ENCODE measurements at places on chromosomes 7 and 10.

DNA sequence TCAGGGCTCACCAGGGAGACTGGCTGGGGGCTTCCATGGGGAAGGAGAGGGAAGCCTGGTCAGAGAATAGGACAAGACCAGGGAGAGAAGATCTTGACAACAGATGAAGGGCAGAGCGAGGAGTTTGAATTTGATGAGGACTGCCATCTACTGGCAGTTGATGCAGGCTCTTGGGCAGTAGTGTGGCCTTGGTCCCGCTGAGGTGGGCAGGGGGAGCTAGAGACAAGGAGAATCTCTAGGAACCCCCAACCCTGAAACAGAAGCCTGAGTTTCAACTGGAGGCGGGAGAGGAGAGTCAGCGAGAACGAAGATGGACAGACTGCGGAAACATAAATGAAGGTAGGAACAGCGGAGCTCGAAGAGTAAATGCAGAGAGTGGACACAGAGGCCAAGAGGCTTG lies 81.0 kb downstream of the PPP1R3C start:
- DNase-seq = no peak

GRCh38 chr7:73478549-73478948 lies 43.5 kb downstream of the BAZ1B start:
- no peak for DNase-seq

GRCh38 chr7:115009736-115010440 lies 88.0 kb downstream of the MDFIC start:
- DNase-seq = no peak

GRCh38 chr7:45459476-45459875 lies 114.7 kb upstream of the ADCY1 start:
- no peak for DNase-seq

GRCh38 chr10:16891375-16892313 lies 74.4 kb upstream of the RSU1 start:
- DNase-seq = no peak

- DNase-seq = peak; percentile 47
Observed at GRCh38 chr7:26090927-26091519, 61.0 kb upstream of the NFE2L3 start.

DNA sequence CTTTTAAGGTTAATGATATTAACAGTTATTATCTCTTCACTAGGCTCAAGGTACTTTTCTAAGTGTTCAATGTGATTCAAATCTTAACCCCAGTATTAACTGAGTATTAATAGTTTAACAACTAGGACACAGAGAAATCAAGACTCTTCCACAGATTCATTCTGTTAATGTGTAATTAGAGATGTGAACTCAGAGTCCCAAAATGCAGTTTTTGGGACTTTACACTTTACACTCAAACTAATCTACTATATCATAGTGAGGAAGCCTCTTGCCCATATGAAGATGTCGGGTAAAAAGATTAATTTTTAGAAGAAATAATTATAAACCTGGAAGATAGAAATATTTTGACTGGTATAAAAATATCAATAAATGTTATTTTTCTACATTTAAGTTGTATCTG lies 644.5 kb upstream of the LRRTM3 start:
- DNase-seq = no peak

DNA sequence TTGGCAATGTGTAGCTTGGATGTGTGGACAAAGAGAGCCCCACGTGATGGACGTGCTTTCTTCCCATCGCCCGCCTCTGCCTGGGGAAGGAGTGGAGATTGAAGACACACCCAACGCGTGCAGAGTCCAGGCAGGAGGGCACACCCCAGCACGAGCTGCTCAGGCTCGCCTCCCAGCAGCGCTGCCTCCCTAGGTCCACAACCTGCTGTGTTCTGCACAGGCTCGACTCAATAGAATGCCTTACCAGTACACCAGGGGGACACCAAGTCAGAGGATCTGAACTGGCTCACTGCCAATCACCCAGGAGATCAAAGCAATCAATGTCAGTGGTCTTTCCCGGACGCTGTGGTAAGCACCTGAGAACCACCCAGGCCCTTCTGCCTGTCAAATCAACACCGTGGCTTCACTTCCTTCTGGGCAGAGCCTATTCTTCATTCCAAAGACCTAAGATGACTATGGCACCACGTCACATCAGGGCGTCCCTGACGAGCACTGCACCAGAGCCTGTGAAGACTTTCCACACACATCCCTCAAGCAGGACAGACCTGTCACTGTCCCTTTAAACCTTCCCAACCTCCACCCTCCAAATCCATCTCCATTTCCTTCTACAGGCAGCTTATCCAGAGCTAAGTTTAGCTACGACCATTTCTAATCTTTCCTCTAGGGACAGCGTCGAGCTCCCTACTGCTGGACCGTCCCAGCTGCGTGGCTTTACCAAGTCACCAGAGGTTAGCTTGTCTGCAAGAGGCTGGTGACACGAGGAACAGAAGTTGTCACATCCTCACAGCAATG lies 72.3 kb downstream of the AMZ1 start:
- peak; percentile 67 for DNase-seq

DNA sequence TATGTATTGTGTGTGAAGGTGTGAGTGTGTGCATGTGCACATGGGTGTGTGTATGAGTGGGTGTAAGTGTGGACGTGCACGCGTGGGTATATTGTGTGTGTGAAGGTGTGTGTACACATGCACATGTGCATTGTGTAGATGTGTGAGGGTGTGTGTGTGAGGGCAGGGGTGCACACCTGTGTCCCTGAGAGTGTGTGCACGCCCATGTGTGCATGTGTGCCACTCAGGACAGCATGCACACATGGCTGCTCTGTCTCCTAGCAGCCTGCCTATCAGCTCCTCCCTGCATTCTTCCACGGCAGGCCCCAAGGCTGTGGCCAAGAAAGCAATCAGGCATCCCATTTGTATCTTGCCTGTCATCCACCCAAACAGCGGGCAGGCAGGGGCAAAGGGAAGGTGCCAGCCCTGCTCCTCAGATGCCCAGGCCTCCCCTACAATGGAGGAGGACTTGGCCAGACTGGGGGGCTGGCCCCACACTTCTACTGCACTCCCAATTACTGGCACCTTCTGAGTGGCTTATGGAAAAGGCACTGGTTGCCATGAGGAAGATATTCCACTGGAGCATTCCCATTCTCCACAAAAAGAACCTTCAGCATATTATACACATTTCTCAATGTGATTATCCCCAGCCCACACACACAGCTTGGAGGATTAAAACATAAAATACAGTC lies 380.4 kb upstream of the ZMIZ1 start:
- no peak for DNase-seq

GRCh38 chr10:6191569-6191968 lies 11.2 kb upstream of the PFKFB3 start:
- no peak for DNase-seq

GRCh38 chr7:32588657-32589056 lies 93.4 kb downstream of the AVL9 start:
- DNase-seq = no peak

GRCh38 chr7:17030559-17030958 lies 148.8 kb upstream of the AGR3 start:
- DNase-seq = no peak

- no peak for DNase-seq
Observed at GRCh38 chr7:50292763-50293162, 11.8 kb upstream of the IKZF1 start.

DNA sequence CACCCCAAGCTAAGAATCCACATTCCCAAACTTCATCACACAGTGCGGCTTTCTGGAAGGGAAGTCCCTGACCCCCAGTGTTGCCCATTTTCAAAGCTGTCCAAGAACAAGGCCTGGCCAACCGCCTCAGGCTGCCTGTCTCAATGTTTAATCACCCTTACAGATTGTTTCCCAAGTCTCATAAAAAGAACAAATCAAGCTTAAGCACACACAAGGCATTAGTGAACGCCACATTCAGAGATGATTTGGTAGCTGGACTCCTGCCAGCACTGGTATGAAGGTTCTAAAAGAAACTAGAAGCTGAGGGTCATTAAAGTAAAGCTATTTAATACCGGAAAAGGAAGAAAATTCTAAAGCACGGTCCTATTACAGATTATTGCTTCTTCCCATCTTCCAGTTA lies 35.6 kb downstream of the C10orf90 start:
- no peak for DNase-seq

DNA sequence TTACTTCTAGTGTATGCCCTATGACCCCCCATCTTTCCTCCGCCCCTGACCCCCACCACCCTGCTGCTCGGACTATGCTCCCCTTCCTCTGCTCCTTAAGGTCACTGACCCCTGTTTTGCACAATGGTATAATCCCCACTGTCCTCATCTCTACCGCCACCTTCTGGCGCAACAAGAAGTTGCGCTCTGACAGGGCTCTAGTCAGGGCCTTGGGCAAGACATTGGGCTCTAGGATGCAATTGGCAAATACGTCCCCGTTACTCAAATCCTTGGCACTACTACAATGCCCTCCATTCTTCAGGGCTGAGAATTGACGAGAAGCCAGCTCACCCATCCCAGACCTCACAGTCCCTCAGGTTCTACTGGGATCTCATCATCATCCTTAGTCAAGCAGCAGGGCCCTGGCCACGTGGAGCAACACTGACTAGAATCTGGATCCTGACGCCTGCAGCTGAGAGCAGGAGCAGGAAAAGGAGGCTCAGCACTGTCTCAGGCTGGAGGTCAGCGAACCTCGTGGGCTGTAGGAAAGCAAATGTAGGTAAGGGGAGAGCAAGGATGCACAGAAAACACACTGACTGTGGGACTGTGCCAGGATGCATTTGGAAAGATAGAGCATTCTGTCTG lies 10.6 kb downstream of the LRIT2 start:
- no peak for DNase-seq

DNA sequence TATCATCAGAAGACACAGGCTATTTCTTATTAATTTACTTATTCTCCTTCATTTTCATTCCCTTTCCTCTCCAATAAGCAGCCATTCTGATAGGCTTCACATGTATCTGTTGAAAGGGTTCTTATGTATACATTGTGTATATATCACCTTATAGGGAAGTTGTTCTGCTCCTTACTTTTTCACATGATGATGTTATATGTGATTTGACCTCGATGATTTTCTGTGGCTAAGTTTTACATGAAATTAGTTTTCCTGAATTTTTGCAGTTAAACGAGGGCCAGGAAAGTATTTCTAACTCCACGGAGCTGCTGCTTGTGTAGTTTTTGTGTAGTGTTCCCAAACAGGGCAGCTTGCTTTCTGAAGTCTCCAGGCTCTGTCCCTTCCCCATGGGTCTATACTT lies 84.5 kb downstream of the SH2D4B start:
- no peak for DNase-seq

DNA sequence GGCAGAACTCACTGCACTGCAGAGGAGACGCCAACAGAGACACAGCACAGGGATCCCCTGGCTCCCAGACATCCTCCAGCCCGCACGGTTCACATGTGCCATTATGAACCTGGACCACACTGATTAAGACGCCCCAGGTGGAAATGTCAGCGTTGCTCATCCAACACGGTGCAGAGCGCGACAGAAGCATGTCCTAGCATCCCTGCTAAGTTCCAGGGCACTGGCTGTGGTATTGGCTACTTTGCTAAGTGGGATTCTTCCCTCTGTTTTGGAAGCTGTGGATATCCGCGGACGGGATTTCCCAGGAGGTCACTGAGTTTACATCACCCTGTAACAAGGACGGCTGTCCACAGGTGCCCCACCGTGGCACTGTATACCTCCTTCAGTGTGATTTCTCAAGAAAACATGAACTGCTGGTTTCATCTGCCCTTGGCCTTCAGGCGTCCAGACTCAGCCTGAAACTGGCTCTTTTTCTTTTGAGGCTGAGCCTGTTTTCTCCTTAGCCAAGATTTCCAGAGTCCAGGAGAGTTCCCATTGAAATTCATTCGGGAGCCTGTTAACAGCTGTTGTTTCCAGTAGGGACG lies 324.0 kb downstream of the WDR37 start:
- no peak for DNase-seq

DNA sequence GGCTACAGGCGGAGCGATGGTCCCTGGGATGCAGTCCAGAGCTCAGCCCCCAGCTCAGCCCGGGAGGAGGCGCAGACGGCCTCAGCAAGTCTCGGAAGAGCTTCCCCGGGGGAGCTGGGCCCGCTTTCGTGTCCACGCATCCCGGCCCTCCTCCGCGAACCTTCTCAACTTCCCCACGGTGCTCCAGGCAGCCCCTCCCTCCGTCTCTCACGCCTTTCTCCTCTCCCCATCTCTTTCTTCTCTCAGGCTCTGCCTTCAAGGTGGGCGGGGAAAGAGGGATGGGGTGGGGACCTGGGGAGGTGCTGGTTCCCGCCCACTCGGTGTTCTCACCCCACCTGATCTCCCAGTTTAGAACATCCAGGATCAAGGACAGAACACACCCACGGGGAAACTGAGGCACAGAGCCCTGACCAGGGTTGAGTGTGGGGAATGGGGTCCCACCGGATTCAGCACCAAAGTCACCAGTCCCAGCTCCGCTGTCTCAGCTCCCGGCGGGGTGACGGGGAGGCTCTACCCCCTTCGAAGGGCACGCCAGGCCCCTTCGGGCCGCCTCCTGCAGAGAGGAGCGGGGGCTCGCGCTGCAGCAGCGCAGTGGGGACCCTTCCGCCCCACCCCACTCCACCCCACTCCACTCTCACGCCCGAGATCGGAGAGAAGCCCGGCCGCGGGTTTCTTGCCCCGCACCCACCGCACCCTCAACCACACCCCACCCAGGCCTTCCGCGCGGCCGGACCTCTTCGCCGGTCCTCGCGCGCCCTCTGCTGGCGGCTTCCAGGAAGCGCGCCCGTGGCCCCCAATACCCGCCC lies 18.2 kb downstream of the POLL start:
- peak; percentile 89 for DNase-seq

DNA sequence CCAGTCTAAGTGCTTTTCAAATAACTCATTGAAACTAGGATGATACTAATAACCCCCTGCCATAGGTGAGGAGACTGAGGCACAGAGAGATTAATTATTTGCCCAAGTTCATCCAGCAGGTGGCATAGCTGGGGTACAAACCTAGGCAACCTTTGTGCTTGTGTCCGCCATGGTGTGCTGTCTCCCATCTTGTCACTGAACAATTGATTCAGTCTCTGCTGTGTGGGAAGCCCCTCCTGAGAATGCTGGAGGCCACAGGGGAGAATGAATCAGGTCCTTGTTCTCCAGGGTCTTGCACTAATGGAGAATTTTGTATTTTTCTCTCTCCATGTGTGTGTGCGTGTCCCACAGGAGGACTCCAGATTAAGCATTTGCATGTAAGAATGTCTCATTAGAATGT lies 15.8 kb upstream of the TMEM236 start:
- DNase-seq = no peak

DNA sequence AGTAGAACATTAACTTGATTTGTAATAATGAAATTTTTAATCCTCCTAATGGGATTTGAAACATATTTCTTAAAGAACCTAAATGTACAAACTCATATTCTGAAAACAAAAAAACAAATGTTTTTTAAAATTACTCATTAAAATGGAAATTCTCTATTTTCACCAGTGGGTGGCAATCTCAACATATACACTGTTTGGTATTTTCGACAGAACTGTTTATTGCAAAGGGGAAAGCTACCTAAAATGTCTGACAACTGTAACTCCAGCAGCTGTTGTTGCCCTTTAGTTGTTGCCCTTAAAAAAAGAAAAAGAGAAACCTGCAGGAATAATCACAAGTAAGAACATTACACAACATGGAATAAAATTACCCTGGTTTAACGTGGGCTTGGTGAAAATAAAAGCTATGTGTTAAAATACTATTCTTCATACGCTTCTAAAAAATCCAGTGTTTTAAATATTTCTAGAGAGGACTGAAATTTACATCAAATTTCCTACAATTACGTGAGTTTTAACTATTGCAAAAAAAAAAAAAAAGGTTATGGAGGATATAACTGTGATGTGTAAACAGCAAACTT lies 54.5 kb downstream of the COL1A2 start:
- DNase-seq = no peak

- no peak for DNase-seq
Observed at GRCh38 chr10:120328647-120329046, 128.4 kb upstream of the PLPP4 start.
